ENCODE measurements at places on chromosomes 2 and 18.
A peak's percentile ranks its signal among the peaks of the same experiment; 100 is the strongest.

- no peak for DNase-seq
Measured at GRCh38 chr2:47227532-47228279, 72.6 kb upstream of the STPG4 start.

DNA sequence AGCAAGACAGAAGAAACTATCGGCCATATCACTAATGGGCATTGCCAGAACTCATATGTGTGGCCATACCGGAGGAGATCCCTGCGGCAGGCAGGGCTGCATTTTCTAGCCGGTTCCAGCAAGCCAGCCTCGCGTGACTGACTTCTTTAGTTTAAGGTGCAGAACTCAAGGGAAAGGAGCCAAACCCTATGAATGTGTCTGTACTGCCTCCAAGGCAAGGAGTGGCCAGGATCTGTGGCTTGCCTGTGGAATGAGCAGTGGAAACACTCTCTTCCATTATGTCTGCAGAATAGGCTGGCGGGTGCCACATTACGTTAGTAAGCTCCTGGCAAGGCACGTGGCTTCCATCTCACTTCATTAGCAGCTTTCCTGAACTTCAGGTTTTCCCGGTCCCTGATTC lies 137.6 kb downstream of the ATL2 start:
- DNase-seq: no peak

DNA sequence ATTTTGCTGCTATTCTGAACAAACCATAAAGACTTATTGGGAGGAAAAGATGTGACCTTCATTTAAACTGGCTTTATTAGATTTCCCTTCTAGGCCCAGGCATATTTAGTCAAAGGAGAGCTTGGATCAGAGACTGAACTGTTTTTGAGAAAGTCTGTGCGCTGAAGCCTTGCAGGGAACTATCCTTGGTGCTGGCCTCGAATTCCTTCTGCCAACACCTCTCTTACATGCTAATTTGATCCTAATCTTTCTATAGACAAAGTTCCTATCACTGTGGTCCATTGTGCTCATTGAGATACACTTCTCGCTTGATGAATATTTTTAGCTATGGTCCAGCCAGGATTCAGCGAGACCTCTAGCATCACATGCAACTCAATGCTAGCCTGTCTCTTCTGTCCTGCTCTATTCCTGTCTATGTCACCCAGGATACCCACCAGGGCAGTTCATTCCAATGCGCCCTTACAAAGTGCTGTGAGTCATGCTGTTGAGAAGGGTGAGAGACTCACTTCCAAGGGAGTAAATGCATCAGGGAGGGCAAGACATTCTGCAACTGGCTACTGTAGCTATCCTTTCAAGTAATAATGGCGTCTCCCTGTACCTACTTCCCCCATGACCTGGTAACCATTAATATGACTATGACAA lies 356.7 kb upstream of the LYPD1 start:
- DNase-seq: no peak

DNA sequence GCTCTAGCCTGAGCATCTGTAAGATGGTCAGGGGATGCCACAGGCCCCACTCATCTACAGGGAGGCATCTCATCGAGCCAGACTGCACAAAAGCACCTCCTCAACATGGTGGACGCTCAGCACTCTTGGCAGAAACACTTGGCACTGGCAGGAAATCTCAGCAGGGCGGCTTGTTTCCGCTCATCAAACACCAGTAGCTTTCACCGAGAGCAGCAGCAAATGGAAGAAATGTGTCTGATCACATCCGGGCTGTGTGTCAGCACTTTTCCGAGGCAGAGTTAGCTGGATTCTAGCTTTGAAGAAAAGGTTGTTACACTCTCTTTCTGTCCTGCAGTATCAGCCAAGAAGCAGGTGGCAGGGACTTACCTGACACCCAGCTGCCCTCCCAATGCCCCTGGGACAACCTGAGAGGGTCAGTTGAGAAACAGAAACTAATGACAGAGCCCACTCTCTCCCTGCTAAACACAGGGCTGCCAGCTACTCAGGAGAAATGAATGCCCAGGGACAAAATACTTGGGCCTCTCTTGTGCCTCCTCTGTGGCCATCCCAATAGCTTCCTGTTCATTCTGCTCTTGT lies 68.9 kb upstream of the FZD7 start:
- DNase-seq: no peak

DNA sequence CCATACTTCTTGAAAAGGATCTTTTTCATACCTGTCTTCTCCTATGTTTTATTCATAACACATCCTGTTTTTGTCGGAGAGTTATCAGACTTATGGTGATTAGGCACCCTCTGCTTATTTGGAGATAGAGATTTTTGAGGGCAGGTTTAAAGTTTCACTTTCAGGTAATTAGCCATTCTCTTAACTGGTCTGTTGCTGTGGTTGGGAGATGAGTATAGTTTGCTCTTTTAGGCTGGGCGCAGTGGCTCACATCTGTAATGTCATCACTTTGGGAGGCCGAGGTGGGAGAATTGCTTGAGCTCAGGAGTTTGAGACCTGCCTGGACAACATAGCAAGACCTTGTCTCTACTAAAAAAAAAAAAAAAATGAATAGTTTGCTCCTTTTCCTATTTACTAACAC lies 25.3 kb downstream of the SFTPB start:
- no peak for DNase-seq

GRCh38 chr2:231000211-231000904 lies 4.4 kb downstream of the SPATA3 start:
- no peak for DNase-seq

- peak; percentile 49 for DNase-seq
Measured at GRCh38 chr2:239670463-239671120, 269.8 kb upstream of the HDAC4 start.

DNA sequence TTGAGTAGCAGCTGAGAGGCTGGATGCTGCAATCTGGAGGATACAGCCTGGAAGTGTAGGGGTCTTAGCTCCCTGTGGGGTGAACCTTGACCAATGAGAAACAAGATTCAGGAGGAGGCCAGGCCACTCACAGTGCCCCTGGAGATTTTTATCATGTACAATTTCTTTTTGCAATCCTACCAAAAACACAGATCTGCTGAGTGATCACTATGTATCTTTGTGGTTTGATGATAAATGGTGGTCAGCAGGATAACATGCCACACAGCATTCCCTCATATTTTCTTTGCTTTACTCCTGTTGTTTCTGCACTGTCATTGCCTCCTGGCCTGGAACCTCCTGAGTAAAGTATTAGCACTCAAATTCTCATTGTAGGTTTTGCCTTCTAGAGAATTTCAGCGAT lies 357.9 kb downstream of the THSD7B start:
- DNase-seq: no peak

- DNase-seq: no peak
Measured at GRCh38 chr2:10750610-10751009, 29.2 kb downstream of the ATP6V1C2 start.

DNA sequence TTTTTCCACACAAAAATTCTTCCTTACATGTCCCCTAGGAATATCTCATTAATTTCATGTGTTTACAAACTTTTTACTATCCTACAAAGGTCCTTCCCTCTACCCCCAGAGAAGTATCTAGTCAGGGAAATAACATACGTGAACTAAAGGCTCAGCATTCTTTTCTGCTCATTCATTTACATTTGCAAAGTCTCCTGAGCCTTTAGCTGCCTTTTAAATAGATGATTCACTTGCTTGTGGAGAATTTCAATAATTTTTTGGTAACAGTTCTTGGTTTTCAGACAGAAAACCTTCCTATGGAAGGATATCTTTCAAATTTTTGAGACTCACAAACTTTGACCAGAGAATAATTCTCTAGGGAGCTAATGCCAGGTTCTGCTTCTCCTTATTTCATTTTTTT lies 81.5 kb upstream of the RMDN2 start:
- no peak for DNase-seq

- no peak for DNase-seq
Measured at GRCh38 chr2:98592565-98592964, 15.7 kb downstream of the COA5 start.

DNA sequence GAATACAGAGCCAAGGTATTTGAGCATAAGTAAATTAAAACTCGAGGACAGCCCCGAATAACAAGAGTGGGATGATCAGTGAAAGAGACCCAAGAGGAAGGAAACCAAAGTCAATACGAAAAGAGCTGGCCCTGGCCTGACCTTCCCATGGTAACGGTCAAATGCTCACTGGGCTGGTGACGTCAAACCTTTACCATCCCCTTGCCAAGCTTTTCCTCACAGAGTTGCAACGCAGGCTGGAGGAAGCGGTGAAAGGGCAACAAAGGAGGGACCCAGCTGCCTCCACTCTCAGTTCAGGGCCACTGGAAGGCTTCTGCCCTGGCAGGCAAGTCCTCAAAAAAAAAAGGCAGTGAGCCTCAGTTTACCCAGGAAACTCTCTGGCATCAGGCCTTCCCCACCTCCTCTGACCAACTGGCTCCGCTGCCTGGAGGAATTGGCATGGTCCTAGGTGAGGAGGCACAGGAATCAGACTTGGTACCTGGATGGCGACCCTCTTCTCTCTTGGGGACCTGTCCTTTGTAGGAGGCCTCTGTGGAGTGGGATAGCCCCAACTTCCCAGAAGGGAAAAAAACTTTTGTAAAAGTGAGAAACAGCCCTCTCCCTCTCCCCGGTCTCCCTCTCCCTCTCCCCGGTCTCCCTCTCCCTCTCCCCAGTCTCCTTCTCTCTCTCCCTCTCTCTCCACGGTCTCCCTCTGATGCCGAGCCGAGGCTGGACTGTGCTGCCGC lies 212.4 kb downstream of the ANAPC1 start:
- DNase-seq: peak; percentile 84

DNA sequence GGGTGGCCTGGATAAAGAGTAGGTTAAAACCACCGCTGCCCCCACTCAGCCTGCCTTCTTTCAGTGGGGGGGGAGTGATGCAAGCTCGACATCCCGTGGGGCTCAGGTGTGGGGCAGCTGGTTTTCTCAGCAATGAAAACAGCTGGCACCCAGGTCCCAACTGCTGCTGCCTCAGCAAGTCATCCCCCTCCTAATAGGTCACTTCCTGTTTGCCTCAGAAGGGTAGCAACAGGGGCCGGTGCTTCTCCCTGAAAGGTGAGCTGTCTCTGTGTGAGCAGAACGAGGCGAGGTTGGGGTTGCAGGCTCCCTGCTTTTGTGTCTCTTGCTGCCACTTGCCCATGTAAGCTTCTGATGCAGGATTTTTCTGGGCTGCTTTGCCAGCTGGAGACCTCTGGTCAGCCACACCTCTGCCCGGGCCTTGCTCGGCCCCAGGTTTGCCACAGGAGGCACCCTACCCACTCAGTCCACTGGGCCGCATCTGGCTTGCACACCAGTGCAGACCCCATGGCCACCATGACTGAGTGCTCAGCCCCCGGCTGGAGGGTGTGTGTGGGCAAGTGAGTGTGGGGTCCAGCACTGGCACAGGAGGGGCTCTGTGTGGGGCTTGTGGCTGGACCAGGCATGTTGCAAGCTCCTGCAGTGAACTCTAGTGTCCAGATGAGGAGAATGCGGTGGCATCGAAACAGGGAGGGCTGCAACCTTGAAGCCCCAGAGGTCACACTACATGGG lies 11.5 kb upstream of the ASB1 start:
- no peak for DNase-seq

GRCh38 chr2:19643117-19643518 lies 258.7 kb downstream of the TTC32 start:
- DNase-seq: no peak

GRCh38 chr18:13051159-13051558 lies 60.0 kb downstream of the CEP192 start:
- no peak for DNase-seq

GRCh38 chr2:164917296-164917903 lies 37.9 kb downstream of the SLC38A11 start:
- no peak for DNase-seq

DNA sequence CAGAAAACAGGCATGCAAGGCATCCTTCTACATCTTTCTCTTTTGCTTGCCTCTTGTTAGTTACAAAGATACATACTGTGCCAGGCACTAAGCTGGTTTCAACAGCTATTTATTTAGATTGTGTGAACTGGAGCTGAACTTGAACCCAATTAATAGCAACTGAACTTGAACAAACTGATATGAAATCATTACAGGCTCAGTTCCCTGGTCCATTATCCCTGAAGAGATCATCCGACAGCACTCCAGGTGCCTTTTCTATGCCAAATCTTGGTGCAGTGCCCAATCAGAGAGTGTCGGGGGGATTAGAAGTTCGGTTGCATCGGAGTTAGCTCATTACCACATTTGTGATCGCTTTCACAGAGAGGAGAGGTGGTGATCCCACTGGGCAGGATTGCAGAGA lies 477.6 kb downstream of the PARD3B start:
- no peak for DNase-seq

DNA sequence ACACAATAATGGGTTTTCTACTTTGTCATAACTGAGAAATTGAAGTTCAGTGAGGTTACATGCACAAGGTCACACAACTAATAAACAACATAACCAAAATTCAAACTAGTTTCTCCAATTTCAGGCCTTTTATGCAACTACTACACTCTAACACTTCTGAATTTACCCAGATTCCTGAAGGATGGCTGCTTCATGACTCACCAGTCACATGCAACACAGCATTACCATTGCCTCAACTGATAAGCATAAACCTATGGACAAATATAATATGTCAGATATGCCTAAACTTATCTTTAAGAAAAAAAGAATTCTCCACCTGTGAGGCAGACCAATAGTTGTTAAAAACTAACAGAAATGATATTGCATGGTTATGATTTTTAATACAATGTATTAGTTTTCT lies 586.5 kb upstream of the SLC8A1 start:
- no peak for DNase-seq

- no peak for DNase-seq
Measured at GRCh38 chr2:6224267-6224666, 532.1 kb downstream of the SOX11 start.

GRCh38 chr2:218576854-218577253 lies 8.2 kb downstream of the CNOT9 start:
- DNase-seq: no peak

- DNase-seq: peak; percentile 64
Measured at GRCh38 chr2:233473386-233473791, 93.2 kb downstream of the USP40 start.

- DNase-seq: no peak
Measured at GRCh38 chr2:96157649-96158553, 12.7 kb upstream of the DUSP2 start.

- no peak for DNase-seq
Measured at GRCh38 chr2:71003396-71003795, 8.7 kb upstream of the TEX261 start.

DNA sequence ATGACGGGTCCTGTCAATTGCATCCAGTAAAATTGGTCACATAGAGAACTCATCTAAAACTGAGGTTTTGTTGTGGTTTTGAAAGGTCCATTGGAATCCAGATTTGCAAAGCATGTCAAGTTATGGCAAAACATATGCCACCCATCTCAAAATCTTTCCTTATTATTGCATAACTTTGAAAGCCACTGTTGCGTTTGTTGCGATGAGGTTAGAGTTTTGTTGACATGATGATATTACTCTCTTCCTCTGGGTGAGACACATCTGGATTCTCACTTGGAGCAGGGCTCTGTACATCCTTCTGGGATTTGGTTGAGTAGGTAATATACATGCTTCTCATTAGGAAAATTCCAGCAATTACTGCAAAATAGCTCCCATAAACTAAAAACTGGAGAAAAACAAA lies 20.6 kb downstream of the SCYGR5 start:
- no peak for DNase-seq

- DNase-seq: no peak
Measured at GRCh38 chr2:72083751-72084583, 63.7 kb downstream of the CYP26B1 start.
